Stimulated activated CD8-positive, alpha-beta memory T cell treated with anti-CD3 and anti-CD28 coated beads, Interleukin-7, amount 100 ng/mL, for 1 hour (primary cell): ENCODE measurements at places on chromosomes 3 and 15.

GRCh38 chr3:112979244-112979832, 4.4 kb upstream of the CD200R1 start:
- DNase-seq = no peak

DNA sequence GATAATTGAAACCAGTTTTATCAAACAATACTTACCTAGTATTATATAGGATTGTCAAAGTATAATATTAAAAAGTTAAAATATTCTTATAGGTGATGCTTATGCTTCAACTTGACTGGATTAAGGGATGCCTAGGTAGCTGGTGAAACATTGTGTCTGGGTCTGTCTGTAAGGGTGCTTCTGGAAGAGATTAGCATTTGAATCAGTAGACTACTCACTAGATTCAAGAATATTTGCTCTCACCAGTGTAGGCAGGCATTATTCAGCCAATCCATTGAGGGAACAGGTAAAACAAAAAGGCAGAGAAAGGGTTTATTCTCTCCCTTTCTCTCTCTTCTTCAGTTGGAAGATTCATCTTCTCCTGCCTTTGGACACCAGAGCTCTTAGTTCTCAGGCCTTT, 486.8 kb upstream of the GOLIM4 start:
- DNase-seq = no peak

GRCh38 chr15:83030021-83030420, 18.6 kb upstream of the C15orf40 start:
- DNase-seq = no peak

DNA sequence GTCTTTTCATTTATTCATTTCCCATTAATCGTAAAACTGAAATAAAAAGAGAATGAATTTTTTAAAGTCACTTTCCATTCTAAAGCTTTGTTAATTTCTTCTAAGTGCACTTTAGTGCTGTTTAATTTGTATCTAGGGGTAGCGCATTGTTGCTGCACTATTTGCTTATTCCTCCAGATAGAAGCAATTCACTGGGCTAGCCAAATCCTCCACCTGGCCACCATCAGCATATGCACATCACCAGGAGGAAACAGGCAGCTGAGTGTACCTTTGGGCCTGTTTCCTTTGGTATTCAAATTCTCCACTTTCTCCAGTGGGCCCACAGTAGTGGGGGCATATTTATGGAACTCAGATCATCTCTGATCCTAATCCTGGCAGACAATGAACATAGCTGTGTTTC, 29.8 kb upstream of the CPB1 start:
- no peak for DNase-seq

DNA sequence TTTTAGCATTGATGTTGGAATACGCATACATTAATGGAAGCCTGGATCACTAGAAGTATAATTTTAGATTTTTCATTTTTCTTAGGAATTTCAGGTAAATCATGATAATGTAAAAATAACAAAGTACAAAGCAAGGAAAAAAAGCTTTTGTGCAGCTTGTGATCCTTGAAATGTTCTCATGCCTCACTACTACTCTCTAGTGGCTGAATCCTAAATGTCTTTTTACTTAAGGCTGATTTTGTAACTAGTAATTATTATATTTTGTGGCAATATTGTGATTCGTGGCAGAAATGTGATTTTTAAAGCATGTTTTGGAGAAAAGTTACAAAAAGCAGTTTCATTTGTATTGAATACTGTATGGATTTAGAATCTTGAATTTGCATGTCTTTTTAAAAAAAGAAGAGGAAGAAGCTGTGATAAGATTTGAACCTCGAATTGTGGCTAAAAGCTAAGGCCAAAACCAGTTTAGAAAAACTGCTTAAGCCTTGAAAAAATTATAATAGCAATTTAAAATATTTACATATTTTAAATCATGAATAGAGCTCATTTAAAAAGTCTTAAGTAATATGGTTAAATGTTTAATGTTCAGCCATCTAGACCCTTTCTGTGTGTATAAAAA, 39.0 kb downstream of the U2SURP start:
- DNase-seq = no peak

- DNase-seq = no peak
Observed at GRCh38 chr3:192848371-192849233, 69.1 kb downstream of the MB21D2 start.

DNA sequence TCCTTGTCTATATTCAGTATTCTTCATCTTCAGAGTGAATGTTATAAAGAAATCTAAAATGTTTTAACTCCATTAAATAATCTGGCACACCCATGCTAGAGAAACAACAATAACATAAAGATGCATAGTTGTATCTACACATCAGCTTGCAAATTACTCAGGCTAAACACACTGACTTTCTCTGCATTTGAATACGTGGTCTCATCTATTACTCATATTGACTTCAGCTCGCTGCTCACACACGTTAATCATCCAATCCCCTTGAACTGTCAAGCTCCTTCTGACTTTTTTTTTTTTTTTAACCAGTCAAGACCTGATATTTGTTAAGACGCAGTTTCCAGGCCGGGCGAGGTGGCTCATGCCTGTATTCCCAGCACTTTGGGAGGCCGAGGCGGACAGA, 1137.3 kb upstream of the CADM2 start:
- DNase-seq = no peak

GRCh38 chr3:117786349-117786748, 1076.8 kb downstream of the TUSC7 start:
- no peak for DNase-seq

DNA sequence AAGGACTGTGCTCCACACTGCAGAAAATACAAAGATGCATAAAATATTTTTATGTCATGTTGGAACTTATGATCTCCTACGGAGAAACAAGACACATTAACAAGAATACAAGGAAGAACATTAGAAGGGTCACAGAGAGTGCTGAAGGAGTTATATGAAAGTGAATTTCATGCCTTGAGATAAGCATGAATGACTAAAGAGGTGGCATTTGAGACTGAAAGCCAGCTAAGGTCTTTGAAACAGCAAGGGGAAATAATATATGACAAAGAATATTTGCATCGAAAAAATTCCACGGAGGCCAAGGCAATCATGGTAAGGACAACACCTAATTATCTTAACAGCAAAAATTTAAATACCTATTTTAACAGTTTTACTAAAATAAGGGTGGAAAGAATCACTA, 12.5 kb downstream of the GSK3B start:
- no peak for DNase-seq

- DNase-seq = no peak
Observed at GRCh38 chr3:147775816-147776530, 366.8 kb downstream of the ZIC1 start.

- no peak for DNase-seq
Observed at GRCh38 chr15:48861813-48862431, 16.0 kb upstream of the EID1 start.

DNA sequence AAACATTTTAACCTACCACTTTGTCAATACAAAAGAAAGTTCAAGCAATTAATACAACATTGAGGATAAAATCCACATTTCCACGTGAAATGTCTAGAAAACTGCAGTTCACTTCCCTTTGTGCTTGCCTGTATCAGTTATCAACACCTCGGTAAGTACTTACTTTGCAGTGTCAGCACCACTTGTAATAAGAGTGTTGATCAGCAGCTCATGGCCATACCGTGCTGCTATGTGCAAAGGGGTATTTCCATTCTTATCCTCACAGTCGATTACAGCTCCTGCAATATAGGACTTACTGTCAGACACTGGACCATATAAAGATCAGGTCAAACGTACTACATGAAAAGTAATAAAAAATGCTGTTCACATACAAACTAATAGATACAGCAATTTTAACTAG, 84.4 kb downstream of the ANKRD28 start:
- no peak for DNase-seq

DNA sequence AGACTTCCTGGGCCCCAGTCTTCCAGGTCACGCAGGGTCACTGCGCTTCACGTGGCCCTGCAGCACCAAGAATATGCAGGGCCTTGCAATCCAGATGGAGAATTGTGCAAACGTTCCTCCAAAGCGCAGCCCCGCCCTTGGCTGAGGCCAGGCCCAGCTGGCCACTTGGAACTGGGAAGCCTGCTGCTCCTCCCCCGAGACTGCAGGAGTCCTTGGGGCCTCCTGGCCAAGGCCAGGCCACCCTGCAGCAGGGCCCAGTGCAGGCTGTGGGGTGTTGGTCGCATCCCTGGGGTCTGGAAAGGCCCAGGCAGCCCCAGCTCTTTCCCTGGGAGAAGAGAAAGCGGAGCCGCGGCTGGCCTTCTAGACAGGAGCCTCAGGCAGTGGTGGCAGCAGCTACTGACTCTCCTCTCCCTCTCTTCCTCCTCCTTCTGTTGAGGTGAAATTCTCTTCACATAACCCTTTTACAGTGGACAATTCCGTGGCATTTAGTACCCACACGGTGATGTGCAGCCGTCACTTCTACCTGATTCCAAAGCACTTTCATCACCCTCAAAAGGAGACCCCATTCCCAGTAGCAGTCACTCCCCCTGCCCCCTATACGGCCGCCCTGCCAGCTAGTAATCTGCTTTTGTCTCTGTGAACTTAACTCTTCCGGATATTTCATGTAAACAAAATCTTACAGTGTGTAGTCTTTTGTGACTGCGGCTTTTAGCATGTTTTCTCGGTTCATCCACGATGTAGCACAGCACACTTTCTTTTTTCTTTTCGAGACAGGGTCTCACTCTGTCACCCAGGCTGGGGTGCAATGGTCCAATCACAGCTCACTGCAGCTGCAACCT, 103.9 kb downstream of the TMEM266 start:
- no peak for DNase-seq

GRCh38 chr3:148906667-148907066, 41.6 kb downstream of the CPA3 start:
- DNase-seq = no peak

DNA sequence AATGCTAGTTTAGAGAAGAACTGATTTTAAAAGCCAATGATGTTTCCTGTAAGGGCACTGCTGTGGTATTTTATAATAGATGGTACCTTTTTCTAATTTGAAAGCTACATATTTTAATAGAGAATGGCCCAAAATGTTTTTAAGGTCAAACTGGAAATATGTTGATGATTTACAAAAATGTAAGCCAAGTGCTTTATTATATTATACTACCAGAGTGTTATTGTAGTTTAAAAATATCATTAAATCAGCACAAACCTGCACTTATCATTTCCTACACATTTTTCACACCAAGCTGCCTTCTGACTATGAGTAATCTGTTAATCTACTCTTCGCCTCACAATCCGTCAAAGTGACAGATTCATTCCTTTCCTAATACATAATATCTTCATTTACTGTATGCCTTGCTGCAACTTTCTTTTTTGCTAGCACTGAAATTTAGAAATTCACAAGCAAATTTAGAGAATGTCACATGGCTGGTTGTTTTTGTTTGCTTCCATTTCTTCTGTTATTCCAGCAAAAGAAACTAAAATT, 126.4 kb upstream of the FAM3D start:
- DNase-seq = no peak

DNA sequence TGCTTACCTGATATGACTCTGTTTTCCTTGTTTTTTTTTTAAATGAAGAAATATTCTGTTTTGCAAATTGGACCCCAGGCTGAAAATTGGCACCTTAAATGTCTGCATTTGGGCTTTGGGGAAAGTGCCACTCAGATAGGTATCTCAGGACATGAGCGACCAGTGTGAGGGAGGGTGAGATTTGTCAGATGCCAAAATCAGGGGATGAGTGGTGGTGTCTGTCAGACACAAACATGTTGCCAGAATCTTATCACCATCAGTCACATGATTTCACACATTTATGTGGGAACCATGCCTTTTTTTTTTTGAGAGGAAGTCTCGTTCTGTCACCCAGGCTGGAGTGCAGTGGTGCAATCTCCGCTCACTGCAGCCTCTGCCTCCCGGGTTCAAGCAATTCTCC, 75.6 kb upstream of the OSBPL11 start:
- no peak for DNase-seq

DNA sequence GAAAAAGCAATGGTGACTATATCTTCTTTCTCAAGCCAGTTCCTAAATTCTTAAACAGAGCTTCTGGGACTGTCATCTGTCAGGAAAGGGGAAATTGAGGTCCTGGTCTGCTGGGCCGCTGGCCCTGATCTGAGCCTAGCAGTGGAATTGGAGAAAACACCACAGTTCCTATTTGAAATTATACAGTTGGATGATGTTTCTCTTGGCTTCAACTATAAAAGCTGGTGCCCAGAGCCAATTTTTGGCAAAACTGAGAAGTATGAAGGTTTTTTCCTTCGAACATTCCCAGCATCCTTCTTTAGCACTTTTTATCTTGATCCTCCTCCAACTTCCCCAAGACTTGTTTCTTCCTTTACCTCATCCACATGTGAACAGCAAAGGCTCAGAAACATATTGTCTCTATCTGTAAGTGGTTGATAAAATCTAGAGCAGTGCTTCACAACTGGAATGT, 83.9 kb downstream of the CD47 start:
- no peak for DNase-seq

GRCh38 chr3:64234571-64234970, 9.3 kb upstream of the PRICKLE2 start:
- DNase-seq = no peak

GRCh38 chr3:81451611-81452010, 309.8 kb downstream of the GBE1 start:
- no peak for DNase-seq

DNA sequence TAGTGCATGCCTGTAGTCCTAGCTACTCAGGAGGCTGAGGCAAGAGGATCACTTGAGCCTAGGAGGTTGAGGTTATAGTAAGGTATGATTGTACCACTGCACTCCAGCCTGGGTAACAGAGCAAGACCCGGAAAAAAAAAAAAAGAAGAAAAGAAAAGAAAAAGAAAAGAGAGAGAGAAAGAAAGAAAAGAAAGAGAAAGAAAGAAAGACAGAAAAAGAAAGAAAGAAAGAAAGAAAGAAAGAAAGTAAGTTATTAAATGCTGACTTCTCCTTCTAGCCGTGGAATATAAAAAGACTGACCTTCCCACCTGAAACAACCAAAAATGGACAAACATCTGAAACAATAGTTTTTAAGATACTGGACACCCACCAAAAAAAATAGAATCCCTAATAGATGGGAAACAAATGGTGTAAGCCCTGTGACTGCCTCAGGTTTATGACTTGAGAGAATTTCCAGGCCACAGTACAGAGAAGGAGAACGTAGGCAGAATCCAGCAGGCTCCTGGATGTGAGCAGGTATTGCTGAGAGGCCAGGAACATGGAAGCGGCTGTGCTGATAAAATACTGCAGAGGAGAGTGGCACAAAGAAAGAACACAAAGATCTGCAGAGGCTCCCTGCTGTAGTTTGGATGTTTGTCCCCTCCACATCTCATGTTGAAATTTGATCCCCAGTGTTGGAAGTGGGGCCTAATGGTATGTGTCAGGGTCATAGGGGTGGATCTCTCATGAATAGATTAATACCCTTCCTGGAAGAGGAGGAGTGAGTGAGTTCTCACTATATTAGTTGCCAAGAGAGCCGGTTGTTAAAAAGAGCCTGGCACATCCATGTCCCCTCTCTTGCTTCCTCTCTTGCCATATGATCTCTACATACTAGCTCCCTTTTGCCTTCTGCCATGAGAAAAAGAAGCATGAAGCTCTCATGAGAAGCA, 41.8 kb upstream of the PRSS50 start:
- no peak for DNase-seq
